ENCODE measurements at places on chromosomes 2 and 18.

GRCh38 chr18:35096677-35097011, 55.4 kb downstream of the MAPRE2 start:
- no peak for DNase-seq

DNA sequence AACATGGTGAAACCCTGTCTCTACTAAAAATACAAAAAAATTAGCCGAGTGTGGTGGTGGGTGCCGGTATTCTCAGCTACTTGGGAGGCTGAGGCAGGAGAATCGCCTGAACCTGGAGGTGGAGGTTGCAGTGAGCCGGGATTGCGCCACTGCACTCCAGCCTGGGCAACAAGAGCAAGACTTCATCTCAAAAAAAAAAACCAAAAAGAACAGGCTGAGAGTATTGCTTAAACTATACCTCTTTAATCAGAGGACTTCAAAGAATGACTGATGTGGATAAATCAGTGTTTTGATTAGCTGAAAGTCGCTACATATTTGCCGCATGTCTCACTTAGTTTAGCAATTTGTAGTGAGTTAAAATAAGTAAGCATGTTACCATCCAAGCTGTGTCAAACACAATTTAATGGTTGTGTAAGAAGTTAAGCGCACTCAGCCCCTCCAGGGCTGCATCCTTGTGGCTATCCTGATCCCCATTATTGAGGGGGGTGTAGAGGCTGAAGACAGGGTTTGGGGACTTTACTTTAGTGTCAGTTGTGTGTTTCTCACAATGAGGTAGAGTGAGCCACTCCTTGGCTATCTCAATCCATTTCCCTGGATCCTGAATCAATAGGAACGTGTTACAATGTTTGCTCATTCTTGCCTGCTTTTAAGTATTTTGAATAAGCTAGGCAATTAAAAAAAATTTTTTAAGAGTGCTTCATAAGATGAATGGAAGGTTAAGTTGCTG, 11.0 kb upstream of the FARP2 start:
- DNase-seq: no peak

DNA sequence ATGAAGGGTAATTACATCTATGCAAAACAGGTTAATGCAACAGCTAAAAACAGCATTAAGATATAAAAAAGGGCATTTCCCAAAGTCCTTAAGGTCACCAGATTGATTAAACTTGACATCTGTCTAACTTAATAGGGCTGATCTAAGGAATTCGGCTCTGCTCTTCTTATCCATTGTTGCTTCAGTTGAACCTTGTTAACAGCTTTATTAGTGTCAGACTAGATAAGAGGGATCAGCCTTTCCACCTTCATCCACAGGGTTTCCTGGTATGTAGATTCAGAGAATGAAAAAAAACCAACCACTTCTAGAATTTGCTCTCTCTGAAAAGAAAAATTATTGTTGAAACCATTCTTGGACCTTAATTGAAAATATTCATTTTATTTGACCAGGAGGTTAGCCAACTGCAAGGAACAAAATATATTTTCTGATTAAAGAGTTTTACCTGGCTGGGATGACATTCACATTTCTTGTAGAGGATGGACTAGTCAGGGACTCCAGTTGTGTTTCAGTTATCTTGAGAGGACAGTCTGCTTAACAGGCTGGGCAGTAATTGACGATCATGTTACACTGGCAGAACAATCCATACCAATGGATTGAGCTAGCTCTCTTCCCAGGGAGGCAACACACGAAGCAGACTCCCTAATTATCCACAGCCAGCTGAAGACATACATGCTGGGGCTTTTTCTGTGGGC, 357.4 kb upstream of the ACVR2A start:
- DNase-seq: no peak

- DNase-seq: no peak
These were observed 15.3 kb downstream of the TET3 start for GRCh38 chr2:73999881-74000597.

- DNase-seq: no peak
These were observed 1086.8 kb upstream of the PIK3C3 start for GRCh38 chr18:40868110-40868858.

DNA sequence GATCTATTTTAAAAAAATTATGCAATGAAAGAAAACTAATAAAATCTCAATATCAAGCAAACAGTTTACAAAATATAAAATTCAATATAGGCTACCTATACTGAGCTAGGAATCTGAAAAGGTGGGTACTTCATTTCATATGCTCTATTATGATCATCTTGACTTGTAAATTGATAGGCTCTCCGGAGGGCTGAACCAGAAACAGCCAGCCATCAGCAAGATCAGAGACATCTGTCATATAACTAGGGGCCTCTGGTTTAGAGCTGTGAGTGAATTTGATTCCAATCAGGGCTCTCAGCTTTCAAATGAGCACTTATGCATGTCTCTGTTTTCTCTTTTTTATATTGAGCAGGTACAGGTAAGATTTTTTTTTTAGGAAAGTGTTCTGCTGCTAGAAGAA, 114.2 kb downstream of the SPHKAP start:
- DNase-seq: no peak

GRCh38 chr2:4662161-4662779, 958.9 kb downstream of the DCDC2C start:
- DNase-seq: no peak

DNA sequence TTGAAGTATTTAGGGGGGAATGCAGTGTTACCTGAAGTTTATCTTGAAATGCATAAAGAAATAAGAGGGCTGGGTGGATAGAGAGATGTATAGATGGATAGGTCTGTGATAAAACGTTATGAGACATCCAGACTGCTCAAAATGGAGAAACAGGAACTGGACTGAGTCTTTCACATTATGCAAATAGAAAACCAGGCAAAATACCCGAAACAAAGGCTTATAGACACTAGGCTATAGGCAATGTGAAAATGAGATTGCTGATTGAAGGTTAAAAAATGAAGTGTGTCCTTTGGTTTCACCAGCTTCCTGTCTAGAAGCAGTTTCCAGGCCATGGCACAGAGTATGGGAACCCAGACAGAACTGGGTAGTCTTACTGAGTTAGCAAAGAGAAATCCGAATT, 24.9 kb upstream of the SLC3A1 start:
- no peak for DNase-seq

- DNase-seq: no peak
These were observed 54.2 kb downstream of the ZCCHC2 start for GRCh38 chr18:62576845-62577512.

- DNase-seq: no peak
These were observed 30.0 kb downstream of the SERPINB8 start for GRCh38 chr18:63999871-64000270.

GRCh38 chr2:181697126-181697525, 16.8 kb upstream of the NEUROD1 start:
- DNase-seq: no peak

DNA sequence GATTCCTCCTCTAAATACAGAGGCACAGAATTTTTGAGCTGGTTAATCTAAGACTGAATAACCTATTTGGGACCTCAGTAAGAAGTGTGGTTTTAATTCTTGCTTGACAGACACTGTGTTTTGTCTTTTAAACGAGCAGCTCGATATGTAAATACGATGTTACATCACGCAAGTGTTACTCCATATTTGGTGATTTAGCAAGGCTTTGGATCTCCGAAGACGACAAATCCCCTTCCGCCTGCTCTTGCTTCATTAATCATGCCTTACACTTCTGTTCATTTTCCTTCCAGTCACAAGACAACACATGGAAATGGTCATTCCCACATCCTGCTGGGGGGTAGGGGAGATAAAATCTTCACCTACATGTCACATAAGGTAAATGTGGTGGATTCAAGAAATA, 9.4 kb downstream of the BCL11A start:
- DNase-seq: no peak

DNA sequence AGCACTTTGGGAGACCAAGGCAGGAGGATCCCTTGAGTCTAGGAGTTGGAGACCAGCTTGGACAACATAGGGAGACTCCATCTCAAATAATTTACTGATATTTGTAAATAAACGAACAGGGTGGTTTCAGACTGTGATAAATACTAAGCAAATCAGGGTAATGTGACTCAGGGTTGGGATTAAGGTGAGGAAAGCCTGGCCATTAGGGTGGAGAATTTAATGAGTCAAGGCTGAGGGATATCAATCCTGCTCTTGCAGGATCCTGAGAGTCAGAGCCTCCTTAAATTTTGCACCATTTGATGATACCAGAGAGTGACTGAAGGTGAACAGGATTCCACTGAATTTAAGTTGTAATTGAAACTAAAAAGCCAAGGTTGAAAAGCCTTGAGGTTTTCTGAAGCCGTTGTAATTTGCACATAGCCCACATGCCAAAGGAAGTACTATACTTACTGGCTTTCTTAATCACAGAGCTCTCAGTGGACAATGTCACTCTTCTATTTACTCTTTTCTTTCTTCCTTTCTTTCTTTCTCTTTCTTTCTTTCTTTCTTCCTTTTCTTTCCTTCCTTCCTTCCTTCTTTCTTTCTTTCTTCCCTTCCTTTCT, 28.6 kb upstream of the AP1S3 start:
- DNase-seq: no peak

DNA sequence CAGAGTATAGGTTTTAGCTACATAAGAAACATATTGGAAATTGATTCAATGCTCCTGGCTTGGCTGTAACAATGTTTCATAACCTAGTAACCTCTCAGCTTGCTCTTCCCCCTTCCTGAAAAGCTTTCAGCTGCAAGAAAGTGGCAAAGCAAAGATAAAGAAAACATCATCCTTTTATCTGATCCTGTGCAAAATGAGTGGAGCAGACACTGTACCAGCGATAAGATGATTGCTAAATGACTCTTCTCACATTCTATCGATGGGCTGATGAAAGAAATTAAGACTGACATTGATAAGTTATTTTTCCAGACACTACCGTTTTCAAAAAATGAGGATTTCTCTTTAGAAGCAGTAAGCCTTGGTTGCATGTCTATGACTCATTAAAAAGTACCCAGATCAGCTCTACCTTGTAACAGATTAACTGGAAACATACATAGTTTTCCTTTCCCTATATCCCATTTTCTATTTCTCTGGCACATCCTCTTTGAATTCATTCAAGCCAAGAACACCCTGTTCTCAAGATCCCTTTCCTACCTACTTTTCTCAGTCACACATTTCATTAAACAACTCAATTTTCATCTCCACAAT, 87.1 kb upstream of the LYPD1 start:
- no peak for DNase-seq

DNA sequence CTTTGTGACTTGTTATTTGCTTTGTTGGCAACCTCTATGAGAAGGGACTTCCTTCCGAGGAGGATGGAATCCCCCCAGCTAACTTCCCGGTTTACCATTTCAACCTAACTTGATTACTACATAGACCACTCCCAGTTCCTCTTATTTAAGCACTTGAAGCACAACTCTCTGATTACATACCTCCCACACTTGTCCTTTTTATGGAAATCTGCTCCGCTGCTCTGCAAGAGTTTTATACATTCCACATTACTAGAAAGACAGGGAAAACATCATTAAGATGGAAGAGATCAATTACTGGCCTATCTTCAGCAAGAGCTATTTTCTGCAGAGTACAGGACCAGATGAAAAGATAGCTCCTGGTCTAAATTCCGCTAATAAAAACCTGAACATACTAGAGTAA, 160.0 kb upstream of the PGAP1 start:
- no peak for DNase-seq

GRCh38 chr2:19898592-19899329, 3.0 kb downstream of the TTC32 start:
- DNase-seq: no peak

- no peak for DNase-seq
These were observed 20.1 kb downstream of the GPR35 start for GRCh38 chr2:240645346-240645745.

DNA sequence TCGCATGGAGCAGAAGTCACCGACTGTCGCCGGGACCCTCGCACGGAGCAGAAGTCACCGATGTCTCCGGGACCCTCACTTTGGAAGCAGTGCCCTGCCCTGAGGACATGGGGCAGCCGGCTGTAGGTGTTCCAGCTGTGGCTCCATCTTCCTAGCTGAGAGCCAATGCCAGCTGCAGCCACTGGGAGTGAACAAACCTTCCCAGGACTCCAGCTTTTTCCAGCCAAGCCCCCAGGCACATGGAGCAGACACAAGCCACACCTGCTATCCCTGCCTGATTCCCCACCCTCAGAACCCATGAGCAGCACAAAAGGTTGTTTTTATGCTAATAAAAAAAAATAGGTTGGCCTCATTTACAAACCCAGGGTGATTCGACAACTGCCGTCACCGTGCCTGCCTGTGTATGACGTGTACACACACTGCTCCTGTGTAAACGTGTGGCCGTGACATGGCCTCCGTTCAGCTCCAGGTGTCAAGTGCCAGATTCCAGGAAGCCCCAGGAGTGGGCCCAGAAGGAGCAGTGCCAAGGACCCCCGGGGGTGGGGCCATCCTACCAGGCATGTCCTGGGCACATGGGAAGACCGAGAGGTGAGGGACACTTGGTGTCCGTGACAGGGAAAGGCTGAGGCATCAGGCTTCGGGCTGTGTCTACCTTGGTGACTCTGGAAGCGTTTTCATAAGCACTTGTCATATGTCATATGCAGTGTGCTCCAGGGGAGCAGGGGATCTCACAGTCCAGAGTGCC, 91.5 kb downstream of the EIPR1 start:
- DNase-seq: no peak

DNA sequence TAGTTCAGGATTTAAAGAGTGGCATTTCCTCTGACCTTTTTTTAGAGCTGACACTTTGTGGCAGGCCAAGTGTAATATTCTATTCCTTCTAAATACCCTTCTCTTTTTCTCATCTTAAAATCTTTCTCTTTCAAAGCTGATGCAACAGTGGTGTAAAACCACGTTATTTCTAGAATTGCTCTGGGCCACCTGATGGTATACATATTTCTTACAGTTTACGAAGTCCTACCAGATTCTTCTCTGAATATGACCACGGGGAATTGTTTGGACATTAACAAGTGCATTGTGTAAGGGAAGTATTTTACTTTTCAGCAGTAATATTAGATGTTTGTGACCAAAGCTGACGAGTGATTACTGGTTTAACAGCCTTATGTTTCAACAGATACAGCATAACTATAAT, 109.9 kb downstream of the PTPRM start:
- DNase-seq: no peak

DNA sequence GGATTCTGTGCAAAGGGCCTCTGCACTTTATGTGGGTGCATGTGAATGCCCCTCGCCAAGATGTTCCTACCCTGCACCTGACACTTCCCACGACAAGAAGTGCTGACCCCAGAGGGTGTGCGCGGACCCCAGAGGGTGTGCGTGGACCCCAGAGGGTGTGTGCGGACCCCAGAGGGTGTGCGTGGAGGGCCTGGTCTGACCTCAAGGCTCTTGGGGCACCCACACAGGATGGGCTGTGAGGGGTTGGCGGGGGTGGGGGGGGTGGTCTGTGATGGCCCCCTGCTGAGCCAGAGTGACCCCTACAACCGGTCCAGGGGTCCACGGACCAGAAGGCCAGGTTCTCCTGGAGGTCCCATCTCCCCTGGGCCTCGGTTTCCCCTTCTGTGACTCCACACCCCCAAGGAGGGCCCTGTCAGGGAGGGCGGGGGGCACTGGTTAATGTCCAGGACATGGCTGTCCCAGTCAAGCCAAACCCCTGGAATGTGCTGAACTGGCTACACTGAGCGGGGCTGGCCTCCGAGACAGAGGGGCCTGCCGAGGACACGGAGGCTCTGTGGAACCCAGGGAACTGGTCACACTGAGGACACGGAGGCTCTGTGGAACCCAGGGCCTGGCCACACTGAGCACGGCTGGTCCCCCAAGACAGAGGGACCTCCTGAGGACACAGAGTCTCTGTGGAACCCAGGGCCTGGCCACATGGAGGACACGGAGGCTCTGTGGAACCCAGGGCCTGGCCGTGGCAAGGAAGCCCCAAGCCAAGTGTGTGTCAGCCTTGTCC, 3.1 kb downstream of the NEU4 start:
- DNase-seq: no peak

All from NCI-H1105 treated with DMSO at 0.1 percent for 48 hours (cell line).